ENCODE measurements at places on chromosomes 4 and X.

GRCh38 chrX:68060506-68061205 lies 372.6 kb downstream of the OPHN1 start:
- DNase-seq: no peak

GRCh38 chrX:21802839-21803238 lies 36.6 kb upstream of the MBTPS2 start:
- no peak for DNase-seq

- no peak for DNase-seq
Measured at GRCh38 chr4:165514739-165515138, 135.9 kb downstream of the CPE start.

DNA sequence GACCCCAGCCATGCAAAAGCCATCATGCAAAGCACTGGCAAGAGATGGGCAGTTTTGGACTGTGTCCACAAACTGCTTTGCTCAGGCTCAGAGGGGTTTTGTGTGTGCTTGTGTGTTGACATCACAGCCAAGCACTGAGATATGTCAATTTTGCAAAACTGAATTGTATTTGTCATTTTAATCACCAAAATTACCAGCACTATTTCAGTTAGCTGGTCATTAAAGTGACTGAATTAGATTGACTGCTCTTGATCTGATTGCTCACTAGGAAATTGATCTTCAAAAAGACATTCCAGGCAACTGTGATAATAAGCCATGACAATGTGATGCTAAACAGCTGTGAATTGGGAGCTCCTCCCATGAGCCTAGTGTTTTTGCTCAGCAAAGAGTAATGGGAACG lies 337.3 kb upstream of the GNPDA2 start:
- DNase-seq: no peak

- DNase-seq: no peak
Measured at GRCh38 chr4:145427991-145428390, 53.7 kb upstream of the SMAD1 start.

DNA sequence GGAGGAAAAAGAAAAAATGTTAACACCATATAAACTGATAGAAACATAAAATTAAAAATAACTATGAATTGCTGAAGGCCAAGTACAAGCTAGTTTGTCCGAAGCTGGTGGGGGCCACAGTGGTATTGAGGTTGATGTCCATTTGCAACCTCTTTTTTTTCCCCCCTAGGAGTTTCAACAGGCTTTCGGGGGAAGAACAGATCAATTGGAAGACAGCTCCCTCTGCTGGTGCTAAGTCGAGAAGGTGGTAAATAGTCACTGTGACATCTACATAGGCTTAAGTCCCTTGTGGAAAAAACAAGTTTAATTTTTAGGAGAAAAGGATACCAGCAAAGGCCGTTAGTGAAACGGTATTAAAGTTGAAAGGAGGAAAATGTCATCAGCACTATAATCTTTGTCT lies 115.7 kb upstream of the ZXDA start:
- DNase-seq: peak; percentile 1

- DNase-seq: no peak
Measured at GRCh38 chr4:163350672-163351071, 7.0 kb downstream of the NPY5R start.

DNA sequence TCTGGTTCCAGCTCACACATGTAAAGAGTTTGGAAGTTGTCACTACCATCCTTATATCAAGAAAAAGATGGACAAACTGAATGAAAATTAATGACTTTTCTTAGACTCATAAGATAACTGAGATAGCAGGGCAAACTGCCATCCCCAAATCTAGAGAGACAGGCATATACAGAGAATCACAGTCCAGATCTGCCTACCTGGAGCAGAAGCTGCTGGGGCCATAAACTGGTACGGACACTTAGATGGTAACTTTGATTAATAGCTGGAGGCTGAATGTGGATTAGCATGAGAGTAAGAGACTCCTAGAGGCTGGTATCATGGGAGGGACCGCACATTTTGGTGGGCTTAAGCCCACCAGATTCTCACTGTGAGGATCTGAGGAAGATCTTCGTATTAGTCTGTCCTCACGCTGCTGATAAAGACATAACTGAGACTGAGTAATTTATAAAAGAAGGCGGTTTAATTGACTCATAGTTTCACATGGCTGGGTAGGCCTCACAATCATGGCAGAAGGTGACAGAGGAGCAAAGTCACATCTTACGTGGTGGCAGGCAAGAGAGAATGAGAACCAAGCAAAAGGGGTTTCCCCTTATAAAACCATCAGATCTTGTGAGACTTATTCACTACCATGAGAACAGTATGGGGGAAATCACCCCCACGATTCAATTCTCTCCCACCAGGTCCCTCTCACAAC lies 10.8 kb upstream of the POLA1 start:
- no peak for DNase-seq

- DNase-seq: peak; percentile 20
Measured at GRCh38 chr4:81913427-81913879, 441.7 kb upstream of the RASGEF1B start.

DNA sequence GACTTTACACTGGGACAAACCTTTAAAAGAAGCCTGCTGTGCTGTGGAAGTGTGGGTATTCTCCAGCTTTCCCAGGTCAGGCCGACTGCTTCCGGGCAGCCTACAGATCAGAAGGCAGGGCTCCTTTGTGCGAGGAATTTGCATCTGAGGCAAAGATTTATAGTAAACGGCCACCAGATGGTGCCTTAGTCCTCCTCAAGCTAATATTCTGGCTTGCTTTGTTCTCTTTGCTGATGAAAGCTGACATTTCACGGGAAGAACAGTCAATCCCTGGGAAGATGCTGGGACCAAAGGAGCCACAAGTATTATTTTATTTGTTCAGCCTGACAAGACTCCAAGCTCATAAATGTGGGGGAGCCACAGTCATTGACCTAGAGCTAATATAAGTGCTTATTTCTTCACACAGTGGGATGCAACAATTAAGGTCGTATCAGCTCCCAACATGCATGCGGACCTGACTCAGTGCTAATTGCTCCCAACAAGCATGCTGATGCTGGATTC lies 120.7 kb upstream of the TRIM2 start:
- DNase-seq: peak; percentile 36

DNA sequence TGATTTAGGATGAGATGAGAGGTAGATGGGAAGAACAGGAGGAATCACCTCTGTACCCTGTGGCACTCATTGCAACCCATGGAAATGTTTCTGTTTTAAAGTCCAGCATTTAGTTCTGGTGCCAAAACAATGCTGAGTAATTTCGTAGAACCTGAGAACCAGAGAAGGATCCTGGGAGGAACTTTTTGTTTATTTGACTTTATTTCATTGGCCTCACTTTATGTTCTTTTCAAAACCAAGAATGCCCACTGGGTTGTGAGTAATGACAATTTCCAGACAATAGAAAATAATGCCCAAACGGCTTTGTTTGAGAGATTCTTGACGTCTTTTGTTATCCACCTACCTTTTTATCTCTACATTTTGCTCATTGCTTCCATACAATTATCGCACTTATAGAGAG lies 111.3 kb downstream of the SHROOM3 start:
- no peak for DNase-seq

- no peak for DNase-seq
Measured at GRCh38 chr4:59825104-59825503, 1375.0 kb upstream of the ADGRL3 start.

DNA sequence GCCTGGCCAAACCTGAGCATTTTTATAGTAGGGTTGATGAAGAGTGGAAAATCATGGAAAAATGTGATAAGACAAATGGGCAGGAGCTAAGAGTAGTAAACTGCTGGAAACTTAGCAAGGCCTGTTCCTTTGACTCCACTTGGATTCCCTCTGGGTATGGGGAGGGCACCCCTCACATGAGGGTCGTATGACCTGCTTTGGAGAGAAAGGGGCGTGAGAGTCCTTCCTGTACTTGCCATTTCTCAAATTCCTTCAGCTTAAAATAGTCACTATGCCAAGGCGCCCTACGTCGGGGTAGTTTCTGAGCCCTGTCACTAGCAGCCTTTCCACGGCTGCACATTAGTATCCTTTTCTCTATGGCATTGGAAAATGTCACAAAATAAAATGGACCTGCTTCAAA lies 49.1 kb downstream of the GPRIN3 start:
- no peak for DNase-seq

- DNase-seq: no peak
Measured at GRCh38 chr4:5753766-5754528, 42.9 kb downstream of the EVC start.

DNA sequence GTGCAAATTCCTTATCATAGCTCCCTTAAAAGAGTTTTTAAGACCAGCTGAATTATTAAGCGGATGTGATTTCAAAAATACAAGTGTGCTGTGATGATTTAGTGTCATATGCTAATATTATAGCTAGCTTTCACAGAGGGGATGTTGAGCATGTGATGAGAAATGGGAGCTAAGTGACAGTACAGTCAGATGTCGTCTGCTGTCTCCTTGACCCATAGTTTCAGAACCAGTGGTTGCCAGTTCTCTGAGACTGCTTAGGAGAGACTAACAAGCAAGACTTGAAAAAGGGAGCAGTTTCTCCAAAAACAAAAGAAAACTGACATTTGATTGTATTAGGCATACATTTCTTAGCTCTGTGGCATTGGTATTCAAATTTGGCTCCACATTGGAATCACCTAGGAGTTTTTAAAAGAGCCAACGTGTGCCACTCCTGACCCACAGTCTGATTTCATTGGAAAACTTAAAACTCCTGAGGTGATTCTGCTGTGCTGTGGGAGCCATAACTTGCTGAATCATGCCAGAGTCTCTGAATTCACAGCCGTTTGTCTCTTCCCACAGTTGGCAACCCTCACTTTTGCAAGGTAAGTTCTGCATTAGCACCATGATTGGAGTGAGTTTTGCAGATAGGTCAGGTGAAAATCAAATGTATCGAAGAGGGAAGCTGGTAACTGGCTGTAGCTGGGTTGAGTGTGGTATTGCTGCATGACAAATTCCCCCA lies 20.3 kb downstream of the FUNDC2 start:
- no peak for DNase-seq

DNA sequence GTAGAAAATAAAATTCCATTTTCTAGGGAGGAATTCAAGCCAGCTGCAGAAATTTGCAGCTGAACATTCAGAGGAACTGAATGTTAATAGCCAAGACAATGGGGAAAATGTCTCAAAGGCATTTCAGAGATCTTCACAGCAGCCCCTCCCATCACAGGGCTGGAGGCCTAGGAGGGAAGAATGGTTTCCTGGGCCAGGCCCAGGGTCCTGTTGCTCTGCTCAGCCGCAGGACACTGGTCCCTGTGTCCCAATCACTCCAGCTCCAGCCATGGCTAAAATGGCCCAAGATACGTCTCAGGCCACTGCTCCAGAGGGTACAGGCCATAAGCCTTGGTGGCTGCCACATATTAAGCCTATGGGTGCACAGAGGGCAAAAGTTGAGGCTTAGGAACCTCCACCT lies 20.4 kb downstream of the FAM13A start:
- DNase-seq: no peak

DNA sequence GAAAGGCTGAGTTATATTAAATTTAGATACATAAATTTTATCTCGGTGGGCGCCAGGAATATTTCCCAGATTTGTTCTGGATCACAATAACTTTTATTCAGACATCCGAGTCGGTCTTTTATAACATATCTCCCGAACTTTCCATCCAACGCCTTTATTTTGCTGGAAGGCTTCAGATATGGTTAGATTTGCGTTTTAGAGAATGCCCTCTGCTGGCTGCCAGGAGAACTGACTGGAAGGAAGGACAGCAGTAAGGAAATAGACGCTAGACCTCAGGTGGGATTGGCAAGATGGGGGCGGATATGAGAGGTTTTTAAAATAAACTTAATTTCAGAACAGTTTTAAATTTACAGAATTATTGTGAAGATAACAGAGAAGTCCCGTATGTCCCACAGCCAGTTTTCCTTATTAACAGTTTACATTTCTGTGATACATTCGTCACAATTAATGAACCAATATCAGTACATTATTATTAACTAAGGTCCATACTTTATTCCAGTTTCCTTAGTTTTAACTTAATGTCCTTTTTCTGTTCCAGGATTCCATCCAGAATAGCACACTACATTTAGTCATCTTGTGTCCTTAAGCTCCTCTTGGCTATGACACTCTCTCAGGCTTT lies 4.6 kb upstream of the KANTR start:
- DNase-seq: peak; percentile 36

GRCh38 chr4:131388277-131388676 lies 1760.8 kb upstream of the PCDH10 start:
- no peak for DNase-seq

DNA sequence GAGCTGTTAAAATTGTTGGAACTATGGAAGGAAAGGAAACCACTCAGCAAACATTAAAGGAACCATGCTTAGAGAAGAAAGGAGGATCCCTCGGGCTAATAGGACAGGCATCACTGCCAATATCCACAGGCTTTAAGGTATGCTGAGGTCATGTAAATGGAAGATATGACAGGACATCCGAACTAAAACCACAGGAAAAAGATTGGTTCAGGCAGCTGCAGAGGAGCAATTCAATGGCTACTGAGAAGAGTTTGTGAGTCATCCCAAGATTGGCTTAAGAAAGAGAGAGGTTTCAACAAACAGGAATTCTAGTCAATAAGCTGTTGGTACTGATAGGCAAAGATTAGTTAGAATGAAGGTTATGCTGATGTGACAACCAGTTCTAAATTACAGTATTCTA lies 106.4 kb upstream of the FAM241A start:
- no peak for DNase-seq

GRCh38 chr4:174437324-174437723 lies 85.0 kb downstream of the HPGD start:
- DNase-seq: no peak

- no peak for DNase-seq
Measured at GRCh38 chr4:87270825-87271224, 50.4 kb upstream of the KLHL8 start.

DNA sequence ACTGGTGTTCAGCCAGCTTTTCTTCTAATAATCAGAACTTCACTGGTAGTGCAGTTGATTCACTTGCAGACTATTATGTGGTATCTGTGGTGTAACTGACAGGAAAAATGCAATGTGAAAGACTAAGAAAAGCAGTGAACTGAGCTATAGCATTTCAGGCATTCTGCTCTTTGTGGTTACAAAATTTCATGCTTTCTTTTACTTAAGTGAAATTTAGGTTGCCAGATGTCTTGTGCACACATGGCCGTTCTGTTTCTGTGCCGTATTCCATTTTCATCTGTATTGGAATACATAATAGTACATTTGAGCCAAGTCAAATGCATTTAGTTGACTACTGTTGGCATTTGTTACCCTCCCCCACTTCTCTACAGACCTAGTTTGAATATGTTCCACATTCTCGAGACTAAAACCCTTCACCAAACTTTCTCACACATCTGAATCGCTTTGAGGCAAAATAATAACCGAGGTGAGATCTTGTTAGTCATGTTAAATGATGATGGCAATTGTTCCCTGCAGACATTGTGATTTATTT lies 8.2 kb downstream of the RTL3 start:
- DNase-seq: no peak

GRCh38 chr4:7964890-7965662 lies 25.4 kb upstream of the AFAP1 start:
- no peak for DNase-seq

GRCh38 chrX:20988118-20988517 lies 386.1 kb upstream of the CNKSR2 start:
- DNase-seq: no peak

GRCh38 chr4:182894681-182895275 lies 22.4 kb downstream of the DCTD start:
- DNase-seq: no peak

- DNase-seq: no peak
Measured at GRCh38 chr4:39521253-39521919, 5.9 kb downstream of the UGDH start.

Data from HuH-7.5 (cell line).